ENCODE measurements at places on chromosomes 4 and X.

DNA sequence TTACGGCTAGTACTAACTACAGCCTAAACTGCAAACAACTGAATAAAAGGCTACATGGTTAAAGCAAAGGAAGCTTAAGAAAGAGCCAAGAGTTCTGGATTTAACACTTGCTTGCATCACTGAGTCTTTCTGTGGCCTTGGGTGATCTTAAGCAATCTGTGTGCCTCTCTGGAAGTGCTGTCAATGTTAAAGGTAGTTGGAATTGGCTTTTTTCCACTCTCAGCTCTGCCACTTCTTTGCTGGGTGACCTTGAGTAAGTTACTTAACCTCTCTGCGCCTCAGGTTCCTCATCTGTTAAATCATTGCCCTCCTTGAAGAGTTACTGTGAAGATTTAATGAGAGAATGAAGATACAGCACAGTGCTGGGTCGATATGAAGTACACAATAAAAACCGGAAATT is 15.7 kb downstream of the SLC2A9 start:
- DNase-seq = no peak

DNA sequence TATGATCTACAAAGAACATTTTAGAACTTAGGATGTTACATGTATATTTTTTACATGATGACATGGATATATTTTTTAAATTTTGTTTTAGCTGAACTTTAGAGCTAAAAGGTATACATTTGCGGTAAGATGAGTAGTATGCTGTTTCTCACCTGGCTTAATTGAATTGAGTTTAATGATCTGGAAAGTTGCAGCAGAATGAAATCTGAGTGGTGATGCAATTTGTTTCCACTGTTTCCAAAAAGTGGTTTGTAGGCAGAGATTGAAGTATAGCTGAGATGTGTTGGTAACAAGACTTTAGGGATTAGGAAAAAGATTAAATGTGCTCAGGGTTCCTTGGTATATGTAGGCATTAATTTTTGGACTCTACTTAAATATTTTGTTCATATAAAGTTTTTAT is 68.1 kb downstream of the HPF1 start:
- no peak for DNase-seq

GRCh38 chrX:97021680-97022079 is 138.0 kb downstream of the RPA4 start:
- DNase-seq = no peak

GRCh38 chrX:122187069-122187713 is 996.9 kb upstream of the GRIA3 start:
- no peak for DNase-seq

DNA sequence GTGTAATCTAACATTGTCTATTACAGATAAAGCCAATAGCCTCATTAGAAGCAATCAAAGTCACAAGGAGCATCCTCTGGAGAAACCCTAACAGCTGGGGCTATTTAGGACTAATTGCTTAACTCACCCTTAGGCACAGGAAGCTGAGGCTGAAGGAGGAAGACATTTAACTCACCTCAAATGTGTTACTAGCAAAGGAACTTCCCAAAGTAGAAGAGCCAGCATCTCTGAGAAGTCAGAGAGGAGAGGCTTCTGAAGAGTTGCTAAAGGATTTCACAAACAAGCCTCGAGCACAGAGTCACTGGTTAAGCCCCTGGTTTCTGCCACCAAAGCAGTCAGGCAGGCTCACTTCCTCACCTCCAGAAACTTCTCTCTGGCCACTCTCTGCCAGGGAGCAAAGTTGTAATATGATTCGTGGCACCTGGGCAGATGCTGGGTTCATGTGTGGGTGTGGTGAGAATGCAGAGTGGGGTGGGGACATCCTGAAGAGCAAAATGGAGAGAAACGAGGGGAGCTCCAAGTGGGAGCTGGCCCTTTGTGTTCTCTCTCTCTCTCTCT is 201.3 kb downstream of the HS6ST2 start:
- DNase-seq = no peak

DNA sequence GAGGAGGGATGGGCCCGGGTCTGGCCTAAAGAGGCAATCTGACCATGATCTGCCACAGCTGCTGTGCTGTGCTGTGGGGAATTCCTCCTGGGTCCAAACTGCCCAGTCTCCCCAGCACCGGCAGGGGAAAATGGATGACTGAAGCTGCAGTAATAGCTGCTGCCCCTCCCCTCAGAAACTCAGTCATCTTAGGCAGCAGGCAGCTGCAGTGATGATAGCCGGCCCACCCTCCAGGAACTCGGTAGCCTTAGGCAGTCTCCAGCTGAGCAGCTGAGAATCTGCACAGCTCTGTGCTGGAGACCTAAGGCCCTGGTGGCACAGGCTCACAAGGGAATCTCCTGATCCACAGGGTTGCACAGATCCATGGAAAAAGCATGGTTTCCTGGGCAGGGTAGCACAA is 113.4 kb upstream of the USP38 start:
- DNase-seq = no peak

DNA sequence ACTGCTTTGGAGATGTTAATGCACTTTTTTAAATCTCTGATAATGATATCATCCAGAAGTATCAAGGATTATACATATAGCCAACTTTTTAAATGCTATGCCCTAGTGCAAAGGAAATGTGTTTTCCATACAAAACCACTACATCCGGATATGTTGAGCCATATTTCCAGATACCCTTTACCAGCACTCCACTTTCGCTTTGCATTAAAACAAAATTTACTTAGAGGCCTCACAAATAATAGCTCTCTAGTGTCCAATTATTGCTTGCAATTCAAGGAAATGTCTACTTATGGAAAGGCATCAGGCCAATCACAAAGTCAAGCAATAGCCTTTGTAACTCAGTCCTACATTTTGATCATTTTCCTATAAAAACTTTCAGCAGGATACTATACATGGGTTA is 1072.8 kb upstream of the INTU start:
- no peak for DNase-seq

GRCh38 chr4:28014469-28014868 is 1153.8 kb downstream of the STIM2 start:
- no peak for DNase-seq

DNA sequence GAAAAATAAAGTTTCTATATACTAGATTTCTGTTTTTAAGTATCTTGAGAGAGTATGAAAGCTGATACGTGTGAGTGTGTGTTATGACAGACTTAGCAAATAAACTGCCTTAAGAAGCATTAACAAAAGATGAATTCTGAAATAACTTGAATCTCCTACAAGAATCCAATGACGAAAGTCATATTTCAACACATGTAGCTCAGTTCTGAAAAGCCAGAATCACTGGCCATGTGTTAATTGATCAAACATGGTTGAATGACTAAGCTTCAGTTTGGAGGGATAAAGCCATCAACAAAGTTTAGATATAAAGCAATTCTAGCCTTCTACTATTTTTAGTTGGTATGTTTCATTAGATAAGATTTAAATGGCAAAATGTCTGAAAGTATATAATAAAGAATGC is 88.5 kb upstream of the ETNPPL start:
- no peak for DNase-seq

DNA sequence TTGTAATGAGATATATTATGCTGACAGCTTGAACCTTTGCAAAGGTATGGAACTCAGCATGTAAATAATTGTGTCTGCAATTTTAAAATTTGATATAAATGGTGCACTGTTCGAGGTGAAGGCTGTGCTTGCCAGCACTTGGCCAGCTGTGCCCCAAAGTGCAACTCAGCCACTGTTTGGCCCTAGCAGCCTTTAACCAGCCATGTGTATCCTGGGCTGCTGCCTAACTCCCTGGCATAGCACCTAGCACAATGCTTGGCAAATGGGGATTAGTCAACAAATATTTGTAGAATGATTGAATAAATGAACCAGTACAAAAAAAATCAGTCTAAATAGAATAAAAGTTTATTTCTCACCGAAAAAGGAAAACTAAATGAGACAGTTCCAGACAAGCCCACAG is 83.8 kb upstream of the ZIC3 start:
- DNase-seq = no peak

GRCh38 chr4:170736710-170737109 is 647.0 kb upstream of the AADAT start:
- DNase-seq = no peak

DNA sequence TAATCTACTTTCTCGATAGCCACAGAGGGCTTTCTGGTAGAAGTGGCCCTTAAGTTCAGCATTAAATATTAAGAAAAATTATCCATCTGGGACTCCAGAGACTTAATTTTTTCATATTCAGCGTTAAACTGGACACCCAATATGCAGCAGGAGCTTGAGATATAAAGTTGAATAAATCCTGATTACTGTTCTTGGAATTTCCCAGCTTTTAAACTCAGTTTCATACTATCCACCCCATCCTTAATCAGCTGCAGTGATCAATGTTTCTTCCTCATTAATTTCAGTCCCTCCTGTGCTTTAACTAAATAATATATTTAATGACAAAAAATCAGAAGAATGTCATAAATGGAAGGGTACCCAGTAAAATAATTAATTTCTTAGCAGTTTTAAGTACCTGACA is 3.6 kb upstream of the FBXL5 start:
- no peak for DNase-seq

DNA sequence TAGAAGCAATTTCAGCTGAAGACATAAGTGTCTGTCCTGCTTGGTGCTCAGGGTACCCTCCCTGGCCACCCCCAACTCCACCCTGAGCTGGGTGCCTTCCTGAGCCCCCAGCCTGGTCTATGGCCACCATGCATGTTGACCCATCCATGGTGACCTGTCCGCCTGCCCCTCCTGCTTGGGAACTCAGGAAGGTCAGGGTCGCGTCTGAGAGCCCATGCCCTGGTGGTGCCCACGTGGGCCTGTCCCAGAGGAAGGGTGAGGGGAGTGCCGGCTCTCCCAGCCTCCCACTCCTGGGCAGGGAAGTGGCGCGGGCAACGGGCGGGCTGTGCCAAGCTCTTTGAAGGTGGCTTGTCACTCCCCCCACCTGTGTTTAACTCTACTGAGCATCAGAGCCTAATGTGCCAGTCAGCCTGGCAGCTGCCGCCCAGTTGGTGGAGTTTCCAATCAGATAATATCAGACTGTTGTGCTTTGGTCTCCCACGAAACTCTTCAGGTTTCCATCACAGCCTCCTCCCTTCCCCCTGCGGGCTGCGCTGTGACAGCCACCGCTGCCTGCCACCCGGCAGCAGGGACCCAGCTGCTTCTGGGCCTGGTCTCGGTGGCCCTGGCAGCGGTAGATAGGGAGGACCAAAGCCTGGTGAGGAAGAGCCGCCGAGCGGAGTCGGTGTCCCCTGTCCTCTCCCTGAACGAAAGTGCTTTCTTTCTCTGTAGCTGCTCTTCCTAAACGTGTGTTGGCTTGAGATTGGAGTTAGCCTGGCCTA is 4.8 kb downstream of the SH3BP2 start:
- peak; percentile 42 for DNase-seq

GRCh38 chr4:24680746-24681448 is 96.5 kb upstream of the DHX15 start:
- DNase-seq = no peak

- DNase-seq = no peak
Observed at GRCh38 chrX:95539041-95539440, 1145.6 kb upstream of the DIAPH2 start.

GRCh38 chr4:168736860-168737805 is 240.3 kb downstream of the PALLD start:
- DNase-seq = no peak

DNA sequence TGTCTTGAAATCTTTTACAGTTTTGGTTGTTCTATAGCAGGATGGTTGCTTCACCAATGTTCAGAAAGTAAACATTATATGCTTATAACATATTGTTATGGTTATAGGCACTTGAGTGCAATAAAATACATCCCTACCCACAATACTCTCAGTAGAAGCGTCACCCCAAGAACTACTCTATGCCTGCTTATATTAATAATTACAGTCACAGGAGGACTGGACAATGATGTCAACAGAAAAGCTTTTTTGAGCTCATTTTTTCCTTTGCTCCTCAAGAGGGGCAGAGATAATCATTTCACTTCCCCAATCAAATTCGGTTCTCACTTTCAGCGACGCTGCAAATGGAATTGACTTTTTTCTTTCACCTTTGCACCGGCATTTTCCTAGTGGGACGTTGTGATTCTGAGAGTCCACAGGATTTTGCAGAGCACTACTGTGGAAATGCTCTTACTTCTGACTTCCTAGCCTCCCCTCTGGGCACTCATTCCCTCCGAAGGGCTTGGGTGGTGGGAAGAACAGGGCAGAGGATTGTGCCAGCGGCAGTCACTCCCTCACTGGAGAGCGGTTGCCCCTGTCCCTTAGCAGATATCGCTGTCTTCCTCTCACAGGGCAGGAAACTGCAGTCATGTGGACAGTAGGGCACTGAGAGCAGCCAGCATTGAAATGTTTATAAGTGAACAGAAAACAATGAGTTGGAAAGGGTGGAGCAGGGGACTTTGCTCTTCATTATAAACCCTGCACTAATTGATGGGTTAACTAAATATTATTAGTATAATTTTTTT is 24.9 kb upstream of the SGMS2 start:
- no peak for DNase-seq

GRCh38 chr4:153570228-153570973 is 104.2 kb downstream of the TMEM131L start:
- no peak for DNase-seq

- peak; percentile 34 for DNase-seq
Observed at GRCh38 chr4:145937971-145938611, 532 bp downstream of the ZNF827 start.

GRCh38 chrX:134365904-134366303 is 94.1 kb upstream of the HPRT1 start:
- DNase-seq = no peak

GRCh38 chr4:145530189-145530588 is 48.5 kb downstream of the SMAD1 start:
- DNase-seq = no peak

- no peak for DNase-seq
Observed at GRCh38 chr4:173270312-173271027, 63.7 kb downstream of the HMGB2 start.

- DNase-seq = no peak
Observed at GRCh38 chr4:26509681-26510333, 19.5 kb upstream of the CCKAR start.

DNA sequence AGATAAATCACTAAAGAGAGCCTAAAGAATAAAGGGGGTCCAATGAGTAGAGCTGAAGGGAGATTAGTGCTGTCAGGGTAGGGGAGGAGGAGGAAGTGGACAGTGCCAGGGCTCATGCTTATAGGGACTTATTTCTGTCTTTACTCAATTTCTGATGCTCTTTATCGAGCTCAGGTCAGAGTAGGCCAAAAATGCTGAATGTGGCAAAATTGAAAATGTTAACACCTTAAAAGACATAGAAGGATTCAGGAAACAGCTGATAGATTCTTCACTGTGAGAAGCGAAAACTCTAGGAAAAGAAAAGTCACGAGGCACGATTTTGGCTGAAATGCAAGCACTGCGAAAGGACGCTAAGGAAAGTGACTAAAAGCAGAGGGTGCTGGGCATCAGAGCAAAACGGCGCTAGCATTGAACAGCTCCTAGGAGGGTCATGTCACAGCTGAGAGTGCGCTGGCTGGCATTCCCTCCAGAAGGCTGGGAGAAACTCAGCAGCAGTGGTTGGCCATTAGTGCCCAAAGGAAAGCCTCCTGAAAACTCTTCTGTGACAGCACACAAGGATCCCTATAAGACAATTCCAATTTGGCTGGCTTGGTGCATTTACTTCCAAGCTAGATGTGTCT is 150.9 kb downstream of the HS6ST2 start:
- DNase-seq = no peak

- DNase-seq = no peak
Observed at GRCh38 chr4:106315476-106315967, 487 bp downstream of the TBCK start.

- DNase-seq = no peak
Observed at GRCh38 chrX:120310861-120311726, at the start of gene TMEM255A. TMEM255A (minus strand) TSS chrX:120311461; CDS start chrX:120311309, 152 bp downstream.

All from T follicular helper cell (primary cell).